ENCODE measurements at places on chromosomes 2 and 18. TPM values are rescaled to one million over a fixed set of nuclear protein-coding genes. Genes with fewer than 3 reads are reported as not detected.

DNA sequence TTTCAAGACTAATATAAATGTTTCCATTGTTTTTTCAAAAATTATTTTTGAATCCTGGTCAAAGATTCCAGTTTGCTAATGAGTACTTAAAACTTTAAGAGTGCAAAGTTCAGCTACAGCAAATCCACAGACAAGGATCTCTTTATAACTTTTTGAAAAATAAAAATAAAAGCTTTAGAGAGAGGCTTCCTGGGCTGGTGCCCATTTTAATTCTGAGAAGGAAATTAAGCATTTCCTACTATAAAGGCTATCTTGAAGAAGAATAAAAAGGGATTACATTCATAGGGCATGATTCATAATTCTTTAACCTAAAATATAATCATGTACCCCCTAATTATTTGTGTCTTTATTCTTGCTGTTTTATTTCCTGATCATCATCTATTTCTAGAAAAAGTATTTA lies 38.2 kb downstream of the DNAJC10 start:
- H3K27ac ChIP-seq: no peak overlapping the region
- DNase-seq: no peak
- H3K36me3 ChIP-seq: peaks cover 9% of the 10 kb centered on the region
- no peaks in the 10 kb centered on the region for H3K4me1 ChIP-seq

DNA sequence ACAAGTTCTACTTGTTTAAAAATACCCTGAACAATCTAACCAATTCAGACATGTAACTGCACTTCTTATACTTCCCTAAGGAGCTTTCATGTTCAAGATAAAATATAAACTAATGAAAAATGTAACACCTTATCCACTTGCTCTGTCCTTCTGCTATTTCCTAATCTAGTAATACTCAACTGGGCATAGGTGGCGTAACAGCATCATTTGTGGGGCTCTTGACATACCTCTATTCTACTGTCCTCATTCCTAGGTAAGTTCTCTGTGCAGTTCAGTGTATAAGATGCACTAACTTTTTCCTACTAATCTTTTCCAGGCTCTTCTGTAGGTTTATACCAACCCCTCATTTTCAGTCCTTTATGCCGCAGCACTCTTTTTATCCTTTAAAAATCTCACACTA lies 36.7 kb downstream of the PRKD3 start:
- no peak for DNase-seq
- H3K4me3 ChIP-seq: no peak overlapping the region

GRCh38 chr18:6625481-6625880 lies 104.0 kb upstream of the ARHGAP28 start:
- H3K36me3 ChIP-seq: no peaks in the 10 kb centered on the region
- no peaks in the 10 kb centered on the region for H3K27me3 ChIP-seq
- H3K4me3 ChIP-seq: no peak overlapping the region
- H3K4me1 ChIP-seq: peaks cover 8% of the 10 kb centered on the region

GRCh38 chr2:117856415-117857210 lies 42.1 kb downstream of the DDX18 start:
- no peak for DNase-seq
- H3K27ac ChIP-seq: no peak overlapping the region
- H3K36me3 ChIP-seq: no peaks in the 10 kb centered on the region
- H3K4me1 ChIP-seq: no peaks in the 10 kb centered on the region

DNA sequence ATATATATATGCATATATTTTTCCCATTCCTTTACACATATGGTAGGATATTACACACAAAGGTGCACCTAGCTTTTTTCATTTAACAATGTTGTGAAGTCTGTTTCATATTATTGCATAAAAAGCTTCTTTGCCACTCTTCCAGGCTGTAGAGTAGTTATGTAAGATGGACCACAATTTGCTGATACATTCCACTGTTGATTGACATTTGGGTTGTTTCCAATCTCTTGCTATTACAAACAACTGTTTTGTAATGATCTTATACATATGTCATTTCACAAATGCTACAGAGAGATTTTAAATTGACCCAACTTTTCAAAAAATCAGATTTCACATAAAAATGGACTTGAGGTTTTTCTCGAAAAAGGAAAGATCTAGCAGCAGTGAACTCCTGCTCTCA lies 301.4 kb downstream of the CDCA7 start:
- H3K27ac ChIP-seq: no peak overlapping the region
- no peaks in the 10 kb centered on the region for H3K36me3 ChIP-seq
- no peaks in the 10 kb centered on the region for H3K4me1 ChIP-seq

GRCh38 chr2:239873656-239874635 lies 151.2 kb downstream of the NDUFA10 start:
- no peaks in the 10 kb centered on the region for H3K27me3 ChIP-seq
- H3K27ac ChIP-seq: no peak overlapping the region
- DNase-seq: no peak
- no peak overlapping the region for H3K4me3 ChIP-seq

GRCh38 chr18:47461977-47462376 lies 210.5 kb upstream of the SKOR2 start:
- no peak overlapping the region for H3K27ac ChIP-seq
- no peaks in the 10 kb centered on the region for H3K36me3 ChIP-seq
- no peak for DNase-seq
- H3K4me1 ChIP-seq: no peaks in the 10 kb centered on the region
- H3K27me3 ChIP-seq: no peaks in the 10 kb centered on the region
- no peak overlapping the region for H3K4me3 ChIP-seq

GRCh38 chr18:80105369-80106167 lies 3.5 kb upstream of the ADNP2 start:
- no peaks in the 10 kb centered on the region for H3K27me3 ChIP-seq
- H3K27ac ChIP-seq: no peak overlapping the region
- no peaks in the 10 kb centered on the region for H3K4me1 ChIP-seq
- no peak overlapping the region for H3K4me3 ChIP-seq
- no peak for DNase-seq
- H3K36me3 ChIP-seq: no peaks in the 10 kb centered on the region

DNA sequence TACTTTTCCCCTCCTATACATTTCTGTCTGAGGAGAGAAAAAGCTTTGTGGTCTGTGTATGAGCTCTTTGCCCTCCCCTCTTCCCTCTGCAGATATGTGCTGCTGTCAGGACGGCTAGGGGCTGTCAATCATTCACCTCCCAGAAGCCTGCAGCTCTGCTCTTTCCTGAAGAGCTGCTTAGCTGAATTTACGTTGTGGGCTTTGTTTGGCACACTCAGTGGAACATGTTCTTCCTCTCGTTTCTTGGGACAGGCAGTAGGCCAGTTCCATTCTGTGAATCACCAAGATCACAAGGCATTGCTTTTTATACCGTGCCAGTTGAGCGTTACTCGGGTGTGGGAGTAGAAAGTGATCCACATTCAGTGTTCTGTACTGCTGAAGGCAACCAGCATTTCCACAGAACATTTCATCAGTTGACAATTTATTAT lies 136.7 kb downstream of the LAMA3 start:
- no peaks in the 10 kb centered on the region for H3K4me1 ChIP-seq
- no peak for DNase-seq
- H3K4me3 ChIP-seq: no peak overlapping the region
- H3K27ac ChIP-seq: no peak overlapping the region
- H3K36me3 ChIP-seq: no peaks in the 10 kb centered on the region

GRCh38 chr2:19473350-19473749 lies 114.9 kb upstream of the OSR1 start:
- no peaks in the 10 kb centered on the region for H3K27me3 ChIP-seq
- DNase-seq: no peak
- H3K27ac ChIP-seq: no peak overlapping the region
- H3K36me3 ChIP-seq: no peaks in the 10 kb centered on the region
- no peaks in the 10 kb centered on the region for H3K4me1 ChIP-seq
- no peak overlapping the region for H3K4me3 ChIP-seq

GRCh38 chr18:59672235-59672711 lies 24.9 kb downstream of the CCBE1 start:
- H3K27me3 ChIP-seq: no peaks in the 10 kb centered on the region
- H3K36me3 ChIP-seq: no peaks in the 10 kb centered on the region
- H3K4me1 ChIP-seq: no peaks in the 10 kb centered on the region

GRCh38 chr2:43175876-43176275 lies 50.5 kb downstream of the ZFP36L2 start:
- no peak overlapping the region for H3K4me3 ChIP-seq
- H3K36me3 ChIP-seq: no peaks in the 10 kb centered on the region
- H3K4me1 ChIP-seq: peaks cover 19% of the 10 kb centered on the region
- DNase-seq: no peak

Gene CFAP65
- polyA plus RNA-seq: 0.38 TPM

Gene UGT1A10
- polyA plus RNA-seq: not detected
